GM04504 (cell line): ENCODE measurements at places on chromosomes 11 and 22.
A peak's percentile ranks its signal among the peaks of the same experiment; 100 is the strongest.

- no peak for DNase-seq
These were observed 368.5 kb downstream of the NELL1 start for GRCh38 chr11:21037850-21038249.

DNA sequence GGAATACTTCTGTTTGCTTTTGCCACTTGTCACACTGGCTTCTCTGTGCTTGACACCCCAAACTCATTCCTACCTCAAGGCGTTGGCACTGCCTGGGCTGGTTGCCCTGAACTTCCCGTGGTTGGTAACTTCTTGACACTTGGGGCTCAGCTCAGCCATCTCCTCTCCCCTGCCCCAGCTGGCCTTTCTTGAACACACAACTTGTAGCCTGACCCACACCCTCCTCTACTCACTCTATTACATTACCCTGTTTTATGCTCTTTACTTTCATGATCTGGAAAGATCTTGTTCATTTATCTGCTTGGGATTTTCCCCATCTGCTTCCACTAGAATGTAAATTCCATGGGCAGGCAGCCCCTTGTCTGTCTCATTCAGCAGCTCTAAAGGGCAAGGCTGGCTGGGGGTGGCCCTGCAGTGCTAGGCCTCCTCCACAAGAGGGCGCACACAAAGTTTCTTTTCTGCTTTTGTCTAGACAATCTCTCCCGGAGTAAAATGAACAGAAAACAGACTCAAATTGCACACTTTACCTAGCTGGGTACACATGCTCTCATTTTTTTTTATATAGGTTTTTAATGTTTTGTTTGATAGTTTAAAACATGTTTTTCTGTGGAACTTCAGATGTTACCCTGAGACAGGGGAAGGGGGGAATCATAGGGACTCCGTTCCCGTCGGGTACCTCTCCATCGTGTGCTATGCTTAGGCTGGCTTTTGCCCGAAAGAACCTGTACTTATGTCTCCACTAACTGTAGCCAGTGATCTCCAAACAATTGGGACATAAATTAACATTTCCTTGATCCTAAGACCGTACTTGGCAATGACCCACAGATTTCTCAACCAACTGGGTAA, 16.4 kb upstream of the MRGPRX2 start:
- DNase-seq = no peak

DNA sequence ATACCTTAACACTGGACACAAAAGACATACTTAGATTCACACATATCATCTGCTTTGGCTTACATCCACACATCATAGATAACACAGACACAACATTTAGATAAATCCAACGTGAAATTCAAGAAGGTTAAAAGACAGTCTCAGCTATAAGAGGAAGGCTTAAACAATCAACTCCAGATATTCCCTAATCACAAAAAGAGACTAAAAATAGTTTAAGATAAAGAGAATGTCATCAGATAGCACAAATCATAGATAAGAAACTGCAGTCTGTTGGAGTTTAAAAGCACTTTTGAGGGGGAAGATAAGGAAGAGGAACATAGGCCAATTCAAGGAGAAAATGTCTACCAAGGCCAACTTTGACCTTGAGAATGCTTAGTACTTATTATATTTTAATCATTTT, 504.8 kb downstream of the JRKL start:
- DNase-seq = no peak

- DNase-seq = no peak
These were observed 43.2 kb downstream of the NEU3 start for GRCh38 chr11:75031771-75032549.

GRCh38 chr11:68948935-68949334, 31.9 kb downstream of the MRGPRD start:
- no peak for DNase-seq

GRCh38 chr11:60924906-60925853, 920 bp downstream of the TMEM132A start:
- no peak for DNase-seq

- no peak for DNase-seq
These were observed 69.1 kb upstream of the SUSD2 start for GRCh38 chr22:24112188-24112587.

- DNase-seq = no peak
These were observed 3.3 kb upstream of the EPS8L2 start for GRCh38 chr11:702462-703461.

DNA sequence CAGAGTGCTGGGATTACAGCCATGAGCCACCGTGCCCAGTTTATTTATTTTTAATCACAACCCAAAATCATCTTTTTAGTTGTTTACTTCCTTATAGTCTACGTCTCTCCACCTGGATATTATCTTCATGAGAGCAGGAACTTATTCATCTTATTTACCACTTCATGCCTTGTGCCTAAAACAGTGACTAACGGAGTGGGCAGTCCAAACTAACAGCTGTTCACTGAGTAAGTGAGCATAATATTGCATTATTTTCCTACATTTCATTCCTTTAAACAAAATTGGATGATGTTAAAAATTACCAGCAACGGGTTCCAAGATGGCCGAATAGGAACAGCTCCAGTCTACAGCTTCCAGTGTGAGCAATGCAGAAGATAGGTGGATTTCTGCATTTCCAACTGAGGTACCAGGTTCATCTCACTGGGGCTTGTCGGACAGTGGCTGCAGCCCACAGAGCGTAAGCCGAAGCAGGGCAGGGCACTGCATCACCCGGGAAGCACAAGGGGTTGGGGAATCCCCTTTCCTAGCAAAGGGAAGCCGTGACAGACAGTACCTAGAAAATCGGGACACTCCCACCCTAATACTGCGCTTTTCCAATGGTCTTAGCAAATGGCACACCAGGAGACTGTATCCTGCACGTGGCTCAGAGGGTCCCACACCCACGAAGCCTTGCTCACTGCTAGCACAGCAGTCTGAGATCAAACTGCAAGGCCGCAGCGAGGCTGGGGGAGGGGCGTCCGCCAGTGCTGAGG, 14.1 kb downstream of the TMEM123 start:
- DNase-seq = no peak

DNA sequence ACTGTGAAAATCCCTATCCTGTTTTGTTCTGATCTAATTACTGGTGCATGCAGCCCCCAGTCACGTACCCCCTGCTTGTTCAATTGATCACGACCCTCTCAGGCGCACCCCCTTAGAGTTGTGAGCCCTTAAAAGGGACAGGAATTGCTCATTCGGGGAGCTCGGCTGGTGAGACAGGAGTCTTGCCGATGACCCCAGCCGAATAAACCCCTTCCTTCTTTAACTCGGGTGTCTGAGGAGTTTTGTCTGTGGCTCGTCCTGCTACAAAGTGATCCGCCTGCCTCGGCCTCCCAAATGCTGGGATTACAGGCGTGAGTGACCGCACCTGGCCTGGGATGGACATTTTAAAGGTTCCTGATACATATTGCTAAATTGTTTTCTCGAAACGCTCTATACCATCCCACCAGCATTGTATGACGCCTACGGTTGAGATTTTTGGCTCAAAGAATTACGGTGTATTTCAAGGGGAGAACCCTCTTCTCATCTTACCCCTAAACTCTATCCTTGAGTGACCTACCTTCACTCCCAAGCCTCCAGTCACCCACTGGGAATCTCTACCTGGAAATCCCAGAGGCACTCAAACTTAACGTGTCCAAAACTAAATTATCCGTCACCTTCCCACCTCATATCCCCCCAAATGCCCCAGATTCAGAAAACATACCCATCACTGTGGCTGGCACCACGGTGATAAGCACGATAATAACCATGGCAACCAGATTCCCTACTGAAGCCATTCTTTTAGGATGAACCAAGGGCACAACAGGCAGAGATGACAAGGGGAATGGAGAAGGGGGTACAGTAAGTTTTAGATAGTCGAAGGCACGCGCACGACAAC, 789 bp upstream of the POLA2 start:
- no peak for DNase-seq

- DNase-seq = no peak
These were observed 3.2 kb downstream of the OR4D6 start for GRCh38 chr11:59459916-59460315.

DNA sequence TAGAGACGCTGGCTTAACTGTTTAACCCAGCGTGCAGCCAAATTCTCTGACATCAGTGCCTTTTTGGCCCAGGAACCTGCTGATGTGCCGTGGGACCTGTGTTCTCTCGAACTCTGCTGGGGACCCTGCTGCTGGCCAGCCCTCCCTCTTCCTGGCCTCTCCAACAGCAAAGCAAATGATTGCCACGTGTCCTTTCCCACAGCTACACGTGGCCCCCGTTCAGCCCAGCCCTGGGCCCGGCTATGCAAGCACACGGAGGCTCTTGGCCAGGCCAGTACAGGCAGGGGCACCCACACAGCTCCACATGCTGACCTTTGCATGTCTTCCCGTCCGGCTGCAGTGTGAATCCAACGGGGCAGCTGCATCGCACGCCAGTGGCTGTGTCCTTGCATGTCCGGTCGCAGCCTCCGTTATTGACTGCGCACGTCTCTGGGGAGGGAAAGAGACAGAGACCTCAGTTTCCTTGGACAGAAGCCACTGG, 51.6 kb upstream of the TTLL12 start:
- no peak for DNase-seq

DNA sequence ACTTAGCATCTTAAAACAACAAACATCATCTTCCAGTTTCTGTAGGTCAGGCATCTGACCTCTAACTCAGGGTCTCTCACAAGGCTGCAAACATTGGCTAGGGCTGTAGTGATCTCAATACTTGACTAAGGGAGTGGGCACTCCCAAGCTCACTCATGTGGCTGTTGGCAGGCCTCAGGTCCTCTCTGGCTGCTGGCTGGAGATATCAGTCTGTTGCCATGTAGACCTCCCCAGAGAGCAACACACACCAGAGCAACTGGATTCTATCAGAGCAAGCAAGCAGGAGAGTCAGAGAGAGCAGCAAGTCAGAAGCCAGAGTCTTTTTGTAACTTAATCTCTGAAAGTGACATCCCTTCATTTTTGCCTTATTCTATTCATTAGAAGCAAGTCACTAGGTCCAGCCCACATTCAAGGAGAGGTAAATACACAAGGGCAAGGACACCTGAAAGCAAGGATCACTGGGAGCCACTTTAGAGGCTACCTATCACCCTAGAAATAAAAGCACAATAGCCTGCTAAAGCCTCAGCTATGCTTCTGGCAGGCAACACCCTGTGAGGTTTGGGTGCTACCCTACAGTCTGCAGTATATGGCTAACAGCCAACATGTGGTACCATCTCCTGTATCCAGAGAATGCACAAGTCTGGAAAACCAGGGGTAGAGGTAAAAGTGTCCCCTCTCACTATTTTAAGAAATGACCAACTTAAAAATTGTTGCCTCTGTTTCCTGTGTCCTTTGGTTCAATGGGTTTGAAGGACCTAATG, 33.5 kb upstream of the CD44 start:
- DNase-seq = no peak

DNA sequence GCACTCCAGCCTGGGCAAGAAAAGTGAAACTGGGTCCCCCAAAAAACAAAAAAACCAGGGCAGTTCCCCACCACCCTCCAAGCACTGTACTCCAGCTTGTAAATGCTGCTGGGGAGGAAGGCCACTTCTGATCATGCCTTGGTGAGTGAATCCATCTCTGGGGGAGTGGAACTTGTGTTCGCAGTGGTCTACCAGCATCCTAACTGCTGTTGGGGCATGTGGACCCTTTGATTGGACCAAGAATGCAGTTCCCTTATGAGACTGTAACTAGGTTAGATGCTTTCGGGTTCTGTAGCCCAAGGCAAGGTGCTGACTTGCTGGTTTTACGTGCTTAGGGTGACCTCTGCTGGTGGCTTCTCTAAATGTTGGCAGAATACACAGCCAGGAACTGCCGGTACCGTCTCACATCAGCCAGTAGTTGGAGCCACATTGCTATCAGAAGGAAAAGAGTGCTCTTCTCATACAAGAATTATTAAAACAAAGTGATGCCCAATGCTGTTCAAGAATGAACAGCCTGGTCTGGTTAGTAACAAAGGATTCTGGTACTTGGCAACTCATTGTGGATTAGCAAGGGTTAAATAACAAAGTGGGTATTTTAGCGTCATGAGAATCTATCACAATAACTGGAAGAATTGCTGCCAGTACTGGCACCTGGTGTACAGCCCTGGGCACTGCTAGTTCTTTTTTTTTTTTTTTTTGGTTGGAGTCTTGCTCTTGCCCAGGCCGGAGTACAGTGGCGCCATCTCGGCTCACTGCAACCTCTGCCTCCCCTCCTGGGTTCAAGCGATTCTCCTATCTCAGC, 13.0 kb downstream of the EIF1AD start:
- peak; percentile 91 for DNase-seq

- no peak for DNase-seq
These were observed 448.3 kb downstream of the INSC start for GRCh38 chr11:15563054-15563453.

- DNase-seq = no peak
These were observed 248.1 kb downstream of the CTTN start for GRCh38 chr11:70646272-70647049.

GRCh38 chr11:86162239-86162638, 82.3 kb upstream of the EED start:
- peak; percentile 83 for DNase-seq
